ENCODE measurements at places on chromosomes 16 and 17. TPM values are rescaled to one million over a fixed set of nuclear protein-coding genes. Genes with fewer than 3 reads are reported as not detected.

GRCh38 chr16:12120217-12120981 is 143.9 kb downstream of the SNX29 start:
- DNase-seq: no peak

DNA sequence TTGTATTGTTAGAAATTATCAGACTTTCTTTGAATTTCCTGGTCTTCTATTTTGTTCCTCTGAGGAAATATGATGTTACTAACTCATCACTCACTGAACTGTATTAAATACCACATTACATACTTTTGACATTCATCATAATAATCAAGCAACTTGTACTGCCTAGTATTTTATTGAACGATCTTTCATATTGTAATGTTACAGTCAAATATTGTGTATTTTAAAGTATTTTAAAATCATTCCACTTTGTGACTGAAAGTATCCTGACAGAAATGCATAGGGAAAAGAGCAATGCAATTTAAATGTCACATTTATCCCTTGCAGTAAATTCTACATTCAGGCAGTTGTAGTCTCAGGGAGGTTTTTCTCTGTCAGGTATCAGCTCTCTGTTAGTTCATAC is 1557.4 kb downstream of the CDH8 start:
- no peak for DNase-seq

DNA sequence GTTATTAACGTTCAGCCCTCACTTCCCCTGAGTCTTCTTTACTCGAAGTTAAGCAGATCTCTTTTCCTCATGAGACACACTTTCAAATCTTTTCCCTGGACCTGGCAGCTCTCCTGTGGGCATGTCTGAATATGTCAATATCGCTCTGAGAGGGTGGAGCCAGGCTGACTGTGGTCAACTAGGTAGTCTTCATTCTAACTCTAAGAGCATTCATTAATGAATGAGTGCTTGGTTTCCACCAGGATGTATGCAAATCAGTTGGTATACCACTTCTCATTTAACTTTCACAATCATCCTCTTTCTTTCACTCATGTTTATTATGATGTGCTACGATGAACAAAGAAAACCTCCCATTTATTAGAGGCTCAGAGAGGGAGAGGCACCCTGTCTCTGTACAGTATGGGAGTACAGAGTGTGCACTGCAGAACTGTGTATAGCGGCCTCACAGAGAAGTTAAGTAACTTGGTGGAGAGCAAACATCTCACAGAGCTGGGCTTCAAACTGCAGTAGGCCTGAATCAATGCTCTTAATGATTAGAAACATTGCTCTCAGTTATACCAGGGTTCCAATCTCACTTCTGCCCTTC is 39.9 kb downstream of the OTOA start:
- no peak for DNase-seq

The ZNF423 gene
- 4.7 TPM for total RNA-seq
